Fibroblast of skin of left biceps (primary cell): ENCODE measurements at places on chromosomes 12 and 14.

GRCh38 chr12:105201299-105201698, 34.7 kb downstream of the APPL2 start:
- DNase-seq = no peak

GRCh38 chr12:89138048-89138852, 214.1 kb downstream of the DUSP6 start:
- DNase-seq = no peak

DNA sequence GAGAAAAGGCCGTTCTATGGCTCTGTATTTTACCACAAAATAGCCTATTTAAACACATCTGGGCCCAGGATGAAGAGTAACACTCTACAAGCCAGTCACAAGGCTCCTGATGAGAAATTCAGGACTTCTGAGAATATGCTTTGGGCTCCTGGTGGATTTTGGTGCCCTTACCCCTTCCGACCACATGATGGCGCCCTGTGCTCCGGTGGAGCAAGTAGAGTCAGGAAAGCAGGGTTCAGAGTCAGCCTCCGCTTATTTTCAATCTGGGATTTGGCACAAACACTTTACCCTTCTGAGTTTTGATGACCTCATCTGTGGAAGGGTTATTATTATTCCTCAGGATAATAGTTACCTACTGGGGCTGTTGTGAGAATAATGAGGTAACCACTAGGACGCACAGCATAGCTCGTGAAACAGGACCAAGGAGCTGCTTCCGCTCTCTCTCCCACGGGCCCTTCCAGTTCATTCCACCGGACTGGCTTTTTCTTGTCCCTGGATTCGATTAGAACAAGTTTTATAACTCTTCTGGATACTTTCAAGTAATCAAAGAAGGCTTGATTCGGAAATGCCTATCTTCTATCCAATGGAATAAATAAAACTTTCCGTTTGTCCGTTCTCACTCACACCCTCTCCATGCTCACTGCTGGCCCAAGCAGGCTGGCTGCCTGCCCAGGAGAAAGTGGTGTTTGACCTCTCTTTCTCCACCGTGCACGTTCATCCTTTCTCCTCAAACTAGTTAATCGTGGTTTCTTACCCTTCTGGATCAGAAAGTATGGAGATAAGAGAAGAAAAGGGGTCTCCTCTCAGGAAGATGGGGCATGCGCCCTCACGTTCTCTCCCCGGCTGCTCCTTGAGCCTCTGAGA, 104.6 kb downstream of the GALC start:
- no peak for DNase-seq

- DNase-seq = no peak
Measured at GRCh38 chr14:100737526-100737925, 10.8 kb downstream of the DLK1 start.

GRCh38 chr14:81211844-81212243, 8.9 kb downstream of the GTF2A1 start:
- DNase-seq = no peak

GRCh38 chr12:131990066-131990979, 40.6 kb downstream of the EP400 start:
- no peak for DNase-seq
